ENCODE measurements at places on chromosomes 6 and 20.
A peak's percentile ranks its signal among the peaks of the same experiment; 100 is the strongest.

- DNase-seq = no peak
These were observed 195.3 kb downstream of the MOXD1 start for GRCh38 chr6:132205946-132206345.

DNA sequence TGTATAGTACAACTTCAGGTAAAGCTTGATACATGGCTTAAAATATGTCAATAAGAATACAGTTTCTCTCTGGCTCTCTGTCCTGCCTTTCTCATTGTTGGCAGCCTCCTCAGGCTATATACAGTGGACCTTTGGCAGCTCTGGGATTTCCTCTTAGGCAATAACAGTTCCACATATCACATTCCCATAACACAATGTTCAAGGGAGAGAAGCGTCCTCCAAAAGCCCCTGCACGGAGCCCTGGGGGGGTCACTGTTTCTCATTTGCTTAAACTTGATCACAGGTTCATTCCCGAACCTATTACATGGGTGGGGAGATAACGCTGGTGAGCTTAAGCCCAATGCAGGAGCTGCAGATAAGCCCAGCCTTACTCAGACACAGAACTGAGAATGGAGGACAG lies 4.4 kb upstream of the FLRT3 start:
- DNase-seq = no peak

DNA sequence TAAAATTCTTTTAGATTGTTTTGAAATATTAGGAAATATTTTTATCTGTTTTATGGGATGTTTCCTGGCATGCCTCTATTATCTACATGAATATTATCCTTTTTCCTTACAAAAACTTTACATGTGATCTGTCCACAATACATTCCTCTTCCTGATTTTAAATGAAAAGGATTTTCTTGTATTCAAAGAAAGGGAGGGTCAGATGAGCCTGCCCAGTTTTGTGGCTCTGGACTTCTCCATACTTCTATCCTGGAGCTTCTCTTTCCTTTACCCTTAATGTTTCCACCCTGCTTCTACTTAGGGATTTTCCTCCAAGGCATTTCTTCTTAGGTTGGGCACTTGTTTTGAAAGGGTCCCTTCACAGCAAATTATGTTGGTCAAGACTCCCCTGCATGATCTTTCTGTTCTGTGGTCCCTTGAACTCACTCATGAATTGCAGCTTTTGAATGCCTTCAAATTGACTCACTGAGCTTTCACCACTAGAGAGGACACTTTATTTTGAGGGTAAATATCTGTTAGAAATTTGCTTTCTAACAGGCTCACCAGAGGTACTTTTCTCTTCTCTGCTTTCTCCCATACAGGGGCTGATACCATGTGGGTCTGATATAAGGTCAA lies 104.9 kb downstream of the CENPW start:
- DNase-seq = no peak

DNA sequence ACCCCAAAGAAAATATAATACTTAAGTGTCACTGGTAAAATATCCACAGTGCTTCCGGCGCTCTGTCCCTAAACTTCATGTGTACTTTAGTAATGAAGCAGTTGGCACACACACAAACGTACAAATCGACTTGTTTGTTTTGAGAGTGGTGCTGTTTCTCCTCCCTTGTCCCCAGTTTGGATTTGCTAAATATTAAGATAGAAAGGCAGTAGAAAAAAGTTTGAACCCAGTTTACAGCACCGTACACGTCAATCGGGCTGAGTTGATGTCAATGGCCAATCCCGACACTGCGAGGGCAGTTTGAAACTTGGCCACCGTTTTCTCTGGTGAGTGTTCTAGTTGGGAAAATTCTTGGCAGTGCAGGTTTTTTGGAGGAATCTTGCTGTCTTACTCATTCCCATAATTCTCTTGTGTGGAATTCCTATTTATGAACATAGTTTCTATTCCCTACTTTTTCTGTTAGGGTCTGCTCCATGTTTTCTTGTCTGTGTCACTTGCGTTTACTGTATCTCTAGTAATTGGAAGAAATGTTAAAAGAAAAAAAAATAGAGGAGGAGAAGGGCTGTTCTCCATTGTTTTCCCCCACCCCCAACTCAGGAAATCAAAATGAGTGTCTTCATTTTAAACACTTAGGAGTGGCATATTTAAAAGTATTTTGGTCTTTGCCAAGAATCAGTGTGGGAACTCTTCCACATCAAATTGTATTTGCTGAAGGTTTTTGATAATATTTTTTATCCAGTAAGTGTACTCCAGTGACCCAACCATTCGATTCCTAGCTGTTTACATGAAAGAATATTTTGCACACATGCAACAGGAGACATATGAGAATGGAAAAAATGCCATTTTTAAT lies 72.3 kb downstream of the OR2B2 start:
- DNase-seq = no peak

DNA sequence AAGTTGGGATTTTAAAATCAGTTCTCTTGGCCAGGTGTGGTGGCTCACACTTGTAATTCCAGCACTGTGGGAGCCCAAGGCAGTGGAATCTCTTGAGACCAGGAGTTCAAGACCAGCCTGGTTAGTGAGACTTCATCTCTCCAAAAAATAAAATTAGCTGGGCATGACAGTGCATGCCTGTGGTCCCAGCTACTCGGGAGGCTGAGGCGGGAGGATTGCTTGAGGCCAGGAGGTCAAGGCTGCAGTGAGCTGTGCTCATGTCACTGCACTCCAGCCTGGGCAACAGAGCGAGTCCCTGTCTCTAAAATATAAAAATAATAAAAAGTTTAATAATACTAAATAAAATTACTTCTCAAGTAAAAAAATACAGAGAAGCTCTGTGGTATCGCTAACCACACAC lies 77.5 kb downstream of the FOXA2 start:
- DNase-seq = no peak

- DNase-seq = peak; percentile 94
These were observed 66.6 kb upstream of the CCDC167 start for GRCh38 chr6:37566111-37566949.
